ENCODE measurements at places on chromosomes 16 and 17.

- H3K4me3 ChIP-seq, result peak overlapping the region; percentile 88
- peaks cover 34% of the 10 kb centered on the region for H3K27me3 ChIP-seq
- peaks cover 16% of the 10 kb centered on the region for H3K36me3 ChIP-seq
- peak; percentile 45 for DNase-seq
- peaks cover 71% of the 10 kb centered on the region for H3K4me1 ChIP-seq
Measured at GRCh38 chr16:86579268-86580062, 1.1 kb downstream of the FOXL1 start.

- H3K36me3 ChIP-seq, result peaks cover 26% of the 10 kb centered on the region
- no peaks in the 10 kb centered on the region for H3K27me3 ChIP-seq
- H3K27ac ChIP-seq, result peak overlapping the region; percentile 93
- H3K4me1 ChIP-seq, result peaks cover 31% of the 10 kb centered on the region
Measured at GRCh38 chr17:28949185-28950016, 1.9 kb downstream of the PHF12 start.

- H3K27me3 ChIP-seq, result no peaks in the 10 kb centered on the region
- H3K4me3 ChIP-seq, result no peak overlapping the region
- peaks cover 3% of the 10 kb centered on the region for H3K4me1 ChIP-seq
- peaks cover 57% of the 10 kb centered on the region for H3K36me3 ChIP-seq
Measured at GRCh38 chr17:59126809-59127417, 20.2 kb upstream of the TRIM37 start.

DNA sequence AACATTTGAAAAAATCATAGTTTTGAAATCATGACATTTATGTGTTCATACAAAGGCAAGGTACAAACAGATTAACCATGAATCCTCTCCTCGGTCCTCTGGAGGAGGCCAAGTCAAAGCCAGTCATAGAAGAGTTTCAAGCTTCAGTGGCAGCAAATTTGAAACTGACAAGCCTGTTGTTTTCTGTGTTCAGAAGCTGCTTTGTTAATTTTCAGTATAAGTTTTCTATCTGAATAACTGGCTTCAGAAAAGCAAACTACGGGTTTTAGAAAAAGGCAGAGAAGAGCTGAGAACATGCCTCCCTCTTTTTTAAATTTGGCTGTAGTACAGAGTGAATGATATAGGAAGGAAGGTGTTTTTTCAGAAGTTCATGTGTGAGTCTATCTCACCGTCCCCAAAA is 79.6 kb upstream of the CLEC18B start:
- no peaks in the 10 kb centered on the region for H3K27me3 ChIP-seq
- no peak overlapping the region for H3K4me3 ChIP-seq
- H3K36me3 ChIP-seq, result peaks cover 50% of the 10 kb centered on the region
- no peak for DNase-seq
- peaks cover 35% of the 10 kb centered on the region for H3K4me1 ChIP-seq

- H3K27ac ChIP-seq, result no peak overlapping the region
- no peaks in the 10 kb centered on the region for H3K36me3 ChIP-seq
- no peaks in the 10 kb centered on the region for H3K27me3 ChIP-seq
- no peak overlapping the region for H3K4me3 ChIP-seq
Measured at GRCh38 chr16:8173111-8173644, 417.1 kb downstream of the TMEM114 start.

DNA sequence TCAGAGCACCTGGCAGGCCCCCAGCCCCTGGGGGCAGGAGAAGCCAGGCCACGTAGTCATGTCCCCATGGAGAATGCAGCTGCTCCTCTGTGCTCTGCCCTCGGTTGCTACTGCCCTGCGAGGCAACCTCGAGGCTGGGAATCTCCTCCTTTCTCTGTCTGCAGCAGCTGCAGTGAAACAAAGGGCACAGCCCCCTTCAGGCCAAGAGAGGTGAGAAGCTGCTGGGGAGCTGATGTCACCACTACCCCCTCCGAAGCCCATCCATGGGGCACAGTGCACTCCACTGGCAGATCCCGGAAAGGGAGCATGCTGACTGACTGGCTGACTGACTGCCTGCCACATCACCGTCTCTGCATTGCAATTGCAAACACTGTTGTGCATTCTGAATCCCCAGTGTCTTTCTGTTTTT is 103.7 kb downstream of the GRIN2A start:
- DNase-seq, result peak; percentile 6
- peaks cover 17% of the 10 kb centered on the region for H3K4me1 ChIP-seq
- H3K4me3 ChIP-seq, result no peak overlapping the region
- H3K27me3 ChIP-seq, result peaks cover 3% of the 10 kb centered on the region

GRCh38 chr16:3020604-3021448 is 658 bp downstream of the TNFRSF12A start:
- H3K36me3 ChIP-seq, result peaks cover 4% of the 10 kb centered on the region
- peak overlapping the region; percentile 94 for H3K27ac ChIP-seq
- peaks cover 9% of the 10 kb centered on the region for H3K27me3 ChIP-seq
- H3K4me1 ChIP-seq, result peaks cover 53% of the 10 kb centered on the region
- DNase-seq, result peak; percentile 85

- peaks cover 9% of the 10 kb centered on the region for H3K27me3 ChIP-seq
- peaks cover 12% of the 10 kb centered on the region for H3K4me1 ChIP-seq
- H3K36me3 ChIP-seq, result peaks cover 20% of the 10 kb centered on the region
- no peak for DNase-seq
- H3K27ac ChIP-seq, result no peak overlapping the region
Measured at GRCh38 chr17:72699545-72699944, 392.9 kb downstream of the SLC39A11 start.

DNA sequence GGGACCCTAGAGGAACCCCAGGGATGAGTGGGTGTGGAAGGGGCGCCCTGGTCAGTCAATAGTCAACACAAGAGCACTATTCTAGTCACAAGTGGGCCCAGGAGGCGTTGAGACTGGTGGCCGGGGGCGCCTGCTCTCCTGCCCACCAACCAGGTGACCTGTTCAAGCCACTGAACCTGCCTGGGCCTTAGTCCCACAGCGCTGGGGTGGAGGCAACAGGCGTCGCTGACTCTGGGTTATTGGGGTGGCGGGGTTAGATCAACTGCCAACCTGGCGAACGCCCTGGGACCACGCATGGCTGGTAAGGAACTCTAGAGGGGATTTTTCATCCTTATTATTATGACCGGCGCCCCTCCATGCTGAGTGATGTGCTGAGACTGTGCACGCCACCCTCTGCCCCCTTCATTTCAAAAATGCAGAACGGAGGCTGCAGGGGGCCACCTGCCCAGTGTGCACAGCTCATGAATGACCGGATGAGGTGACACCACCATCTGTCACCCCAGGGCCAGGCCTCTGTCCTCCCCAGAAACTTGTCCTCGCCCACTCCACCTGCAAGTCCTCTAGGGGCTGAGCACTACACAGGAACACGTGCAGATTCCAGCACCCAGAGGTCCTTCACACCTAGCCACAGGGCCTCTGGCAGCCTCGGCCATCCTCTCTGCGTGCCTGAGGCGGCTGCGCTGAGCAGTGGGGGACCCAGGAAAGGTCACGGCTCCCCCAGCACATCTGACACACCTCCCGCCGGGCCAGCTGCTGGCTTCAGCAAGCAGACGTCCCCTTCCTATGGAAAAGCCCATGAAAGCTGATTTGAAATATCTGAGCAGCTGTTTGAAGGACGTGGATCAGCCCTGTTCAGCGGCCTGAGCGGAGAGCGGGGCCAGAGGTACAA is 51.6 kb upstream of the DNAH17 start:
- H3K36me3 ChIP-seq, result no peaks in the 10 kb centered on the region
- H3K4me3 ChIP-seq, result no peak overlapping the region

GRCh38 chr17:45410144-45411091 is 22.3 kb downstream of the ARHGAP27 start:
- H3K27ac ChIP-seq, result no peak overlapping the region
- no peaks in the 10 kb centered on the region for H3K36me3 ChIP-seq
- peaks cover 5% of the 10 kb centered on the region for H3K27me3 ChIP-seq
- H3K4me3 ChIP-seq, result no peak overlapping the region

- H3K27ac ChIP-seq, result no peak overlapping the region
- peaks cover 34% of the 10 kb centered on the region for H3K27me3 ChIP-seq
- peaks cover 8% of the 10 kb centered on the region for H3K4me1 ChIP-seq
- no peak overlapping the region for H3K4me3 ChIP-seq
- no peak for DNase-seq
Measured at GRCh38 chr17:3998436-3998835, 34.2 kb upstream of the ATP2A3 start.

DNA sequence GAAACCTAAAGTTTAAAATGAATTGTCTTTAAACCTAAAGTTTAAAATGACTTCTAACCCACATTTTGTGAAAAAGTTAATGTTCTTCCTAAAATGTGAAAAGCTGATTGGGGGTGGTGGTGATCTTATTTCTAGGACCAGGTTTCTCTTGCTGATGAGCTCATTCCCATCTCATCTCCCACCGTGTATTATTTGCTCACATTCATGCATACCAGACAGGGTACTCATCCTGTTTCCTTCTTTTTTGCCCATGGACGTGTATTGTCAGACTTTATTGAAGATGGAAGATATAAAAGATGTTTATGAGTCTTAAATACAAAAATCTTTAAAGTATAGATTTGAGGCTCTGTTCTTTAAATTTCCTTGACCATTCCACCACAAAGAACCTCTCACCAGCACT is 70.1 kb upstream of the MPHOSPH6 start:
- no peak overlapping the region for H3K27ac ChIP-seq
- H3K4me3 ChIP-seq, result no peak overlapping the region
- no peaks in the 10 kb centered on the region for H3K36me3 ChIP-seq
- peaks cover 24% of the 10 kb centered on the region for H3K27me3 ChIP-seq
- H3K4me1 ChIP-seq, result no peaks in the 10 kb centered on the region
- no peak for DNase-seq

DNA sequence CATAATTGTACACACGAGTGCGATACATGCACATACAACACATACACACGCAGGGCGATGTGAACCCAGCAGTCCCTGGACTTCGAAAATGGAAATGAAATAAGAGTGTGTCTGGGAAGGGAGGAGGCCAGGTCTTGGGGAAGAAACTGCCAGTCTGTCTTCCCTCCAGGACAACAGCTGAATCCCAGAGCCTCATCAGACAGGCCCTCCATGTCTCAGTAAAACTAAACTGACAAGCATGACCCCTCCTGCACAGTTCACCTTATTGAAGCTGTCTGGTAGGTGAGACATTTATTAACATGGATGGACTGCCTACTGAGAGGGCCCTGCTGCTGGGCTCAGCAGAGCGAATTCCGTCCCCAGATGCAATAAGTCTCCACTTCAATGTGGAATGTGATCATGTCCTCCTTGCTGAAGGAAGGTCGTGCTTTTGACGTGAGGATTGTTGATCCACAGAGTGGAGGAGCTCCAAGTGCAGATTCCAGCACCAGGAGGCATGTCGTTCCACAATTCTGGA is 117.4 kb downstream of the SOX9 start:
- H3K4me1 ChIP-seq, result peaks cover 52% of the 10 kb centered on the region
- no peak overlapping the region for H3K4me3 ChIP-seq
- H3K27ac ChIP-seq, result no peak overlapping the region

GRCh38 chr17:562174-562573 is 152.5 kb downstream of the VPS53 start:
- H3K27ac ChIP-seq, result no peak overlapping the region
- no peak overlapping the region for H3K4me3 ChIP-seq
- H3K27me3 ChIP-seq, result peaks cover 2% of the 10 kb centered on the region
- DNase-seq, result no peak
- H3K36me3 ChIP-seq, result peaks cover 58% of the 10 kb centered on the region

DNA sequence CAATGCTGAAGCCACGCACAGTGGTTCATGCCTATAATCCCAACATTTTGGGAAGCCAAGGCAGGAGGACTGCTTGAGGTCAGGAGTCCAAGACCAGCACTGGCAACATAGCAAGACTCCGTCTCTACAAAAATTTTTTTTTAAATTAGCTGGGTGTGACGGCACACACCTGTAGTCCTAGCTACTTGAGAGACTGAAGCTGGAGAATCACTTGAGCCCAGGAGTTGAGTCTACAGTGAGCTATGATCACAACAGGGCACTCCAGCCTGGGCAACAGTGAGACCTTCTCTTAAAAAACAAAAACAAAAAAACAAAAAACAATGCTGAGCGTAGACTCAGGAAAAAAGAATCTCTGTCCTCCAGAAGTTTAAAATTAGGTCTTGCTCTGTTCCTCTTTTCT is 6.1 kb downstream of the GNA13 start:
- no peak overlapping the region for H3K4me3 ChIP-seq
- peaks cover 60% of the 10 kb centered on the region for H3K36me3 ChIP-seq
- H3K27me3 ChIP-seq, result no peaks in the 10 kb centered on the region
- peaks cover 31% of the 10 kb centered on the region for H3K4me1 ChIP-seq
- no peak overlapping the region for H3K27ac ChIP-seq
- no peak for DNase-seq

- H3K4me3 ChIP-seq, result peak overlapping the region; percentile 54
- peaks cover 16% of the 10 kb centered on the region for H3K36me3 ChIP-seq
- peaks cover 30% of the 10 kb centered on the region for H3K27me3 ChIP-seq
- DNase-seq, result no peak
Measured at GRCh38 chr17:35117984-35118383, 1.7 kb downstream of the RAD51D start.

GRCh38 chr16:54173490-54173889 is 113.1 kb downstream of the IRX3 start:
- peaks cover 70% of the 10 kb centered on the region for H3K4me1 ChIP-seq
- no peak for DNase-seq
- H3K36me3 ChIP-seq, result no peaks in the 10 kb centered on the region
- H3K4me3 ChIP-seq, result no peak overlapping the region
- peaks cover 40% of the 10 kb centered on the region for H3K27me3 ChIP-seq

DNA sequence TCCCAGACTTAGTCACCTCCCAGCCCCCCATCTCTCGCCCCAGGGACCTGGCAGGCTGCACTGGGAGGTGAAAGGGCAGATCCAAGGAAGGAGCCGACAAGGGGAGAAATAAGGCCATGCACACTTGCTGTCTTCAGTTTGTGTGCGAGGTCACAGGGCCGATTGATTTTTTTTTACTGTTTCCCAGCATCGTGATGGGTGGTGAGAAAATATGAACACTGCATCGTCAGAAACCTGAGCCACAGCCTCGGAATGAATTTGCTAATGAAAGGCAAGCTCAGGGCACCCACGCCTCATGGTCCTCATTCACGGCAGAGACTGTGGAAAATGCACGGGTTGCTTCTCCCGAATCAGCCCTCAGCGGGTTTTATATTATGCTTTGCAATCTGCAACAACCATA is 98.0 kb downstream of the SOCS1 start:
- peaks cover 8% of the 10 kb centered on the region for H3K36me3 ChIP-seq
- no peak overlapping the region for H3K4me3 ChIP-seq
- no peak for DNase-seq

GRCh38 chr17:72869630-72870029 is 222.9 kb downstream of the SLC39A11 start:
- DNase-seq, result no peak
- H3K36me3 ChIP-seq, result peaks cover 17% of the 10 kb centered on the region
- H3K27ac ChIP-seq, result no peak overlapping the region
- peaks cover 3% of the 10 kb centered on the region for H3K27me3 ChIP-seq

Measured in nephron progenitor cell (in vitro differentiated cells).